Smooth muscle cell of the umbilical artery (primary cell): ENCODE measurements at places on chromosomes 6 and 20. TPM values are rescaled to one million over a fixed set of nuclear protein-coding genes. Genes with fewer than 3 reads are reported as not detected.

Gene CENPQ
- total RNA-seq, result 3.6 and 4.8 TPM in 2 replicates

Gene CDK5RAP1
- 25.7 and 26.1 TPM in 2 replicates for total RNA-seq

Gene RHAG
- total RNA-seq, result not detected in 2 replicates

Gene ZNF334
- 2.7 and 2.8 TPM in 2 replicates for total RNA-seq

Gene SPEF1
- total RNA-seq, result not detected in 2 replicates

Gene ANGPT4
- not detected in 2 replicates for total RNA-seq
